ENCODE measurements at places on chromosomes 1 and 21.

DNA sequence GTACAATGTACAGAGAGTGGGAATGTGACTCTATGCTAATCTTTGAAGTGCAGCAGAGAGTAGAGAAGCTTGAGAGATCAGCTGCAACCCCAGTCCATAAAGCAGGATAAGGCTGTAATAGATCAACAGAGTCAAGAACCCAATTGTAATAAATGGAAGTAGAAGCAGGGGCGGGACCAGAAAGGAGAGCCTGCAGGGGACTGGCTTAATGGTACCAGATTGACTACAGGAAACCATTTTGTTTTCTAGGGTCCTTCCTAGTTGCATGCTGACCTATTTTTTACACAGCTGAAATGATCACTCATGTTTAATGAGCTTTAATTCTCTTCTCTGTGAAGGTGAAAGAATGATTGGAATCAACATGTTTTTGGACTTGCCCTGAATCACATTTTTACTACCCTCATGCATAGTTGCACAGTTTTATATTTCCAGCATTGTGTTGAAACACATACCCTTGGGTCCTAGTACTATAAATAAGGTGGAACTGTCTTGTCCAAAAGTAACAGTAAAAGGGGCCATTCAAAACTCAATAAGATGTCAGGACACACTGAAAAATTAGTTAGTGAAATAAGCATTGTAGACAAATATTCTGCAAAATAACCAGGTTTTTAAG, 69.8 kb downstream of the GPR88 start:
- no peak for DNase-seq

GRCh38 chr1:29269382-29269781, 33.1 kb downstream of the PTPRU start:
- DNase-seq: no peak

DNA sequence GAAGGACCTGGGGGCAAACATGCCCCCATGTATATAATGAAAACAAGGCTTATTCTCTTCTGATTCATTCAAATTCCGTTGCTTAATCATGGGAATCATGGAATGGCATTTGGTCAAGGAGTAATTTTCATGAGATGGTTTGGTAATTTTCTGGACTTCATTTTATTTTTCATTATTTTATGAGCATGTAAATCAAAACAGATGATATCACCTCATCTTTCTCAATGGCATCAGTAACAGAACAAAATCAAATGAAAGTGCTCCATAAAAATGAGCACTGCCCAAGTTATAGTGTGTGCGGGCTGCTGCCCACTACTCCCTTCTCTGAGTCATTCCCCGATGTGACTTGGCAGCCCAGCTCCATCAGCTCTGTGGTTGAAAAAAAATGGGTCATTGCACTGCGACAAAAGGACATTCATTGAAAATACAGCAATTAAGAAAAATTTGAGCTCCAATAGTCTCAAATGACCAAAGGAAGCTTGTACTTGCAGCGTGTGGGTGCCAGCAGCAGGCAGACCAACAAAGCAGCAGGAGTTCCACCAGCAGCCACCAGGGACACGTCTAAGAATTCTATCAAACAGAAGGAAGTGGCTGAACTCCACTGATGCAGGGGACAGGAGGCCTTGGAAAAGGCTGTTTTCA, 84.3 kb upstream of the VAV3 start:
- DNase-seq: no peak

DNA sequence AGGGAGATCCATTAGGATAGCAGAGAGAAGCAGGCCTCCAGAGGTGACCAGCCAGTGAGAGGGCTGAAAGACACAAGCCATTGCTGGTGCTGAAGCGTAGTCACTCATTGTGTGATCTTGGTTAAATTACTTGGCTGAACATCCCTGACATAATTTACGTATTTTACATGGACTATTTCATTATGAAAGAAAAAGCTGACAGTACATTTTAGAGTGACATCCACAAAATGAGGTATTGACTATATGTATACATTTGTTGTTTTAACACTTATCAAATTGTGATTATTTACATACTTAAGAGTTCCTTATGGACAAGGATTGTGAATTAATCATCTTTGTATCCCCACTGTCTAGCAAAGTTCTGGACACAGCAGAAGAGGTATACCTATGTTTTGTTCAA, 14.9 kb downstream of the DESI2 start:
- no peak for DNase-seq

DNA sequence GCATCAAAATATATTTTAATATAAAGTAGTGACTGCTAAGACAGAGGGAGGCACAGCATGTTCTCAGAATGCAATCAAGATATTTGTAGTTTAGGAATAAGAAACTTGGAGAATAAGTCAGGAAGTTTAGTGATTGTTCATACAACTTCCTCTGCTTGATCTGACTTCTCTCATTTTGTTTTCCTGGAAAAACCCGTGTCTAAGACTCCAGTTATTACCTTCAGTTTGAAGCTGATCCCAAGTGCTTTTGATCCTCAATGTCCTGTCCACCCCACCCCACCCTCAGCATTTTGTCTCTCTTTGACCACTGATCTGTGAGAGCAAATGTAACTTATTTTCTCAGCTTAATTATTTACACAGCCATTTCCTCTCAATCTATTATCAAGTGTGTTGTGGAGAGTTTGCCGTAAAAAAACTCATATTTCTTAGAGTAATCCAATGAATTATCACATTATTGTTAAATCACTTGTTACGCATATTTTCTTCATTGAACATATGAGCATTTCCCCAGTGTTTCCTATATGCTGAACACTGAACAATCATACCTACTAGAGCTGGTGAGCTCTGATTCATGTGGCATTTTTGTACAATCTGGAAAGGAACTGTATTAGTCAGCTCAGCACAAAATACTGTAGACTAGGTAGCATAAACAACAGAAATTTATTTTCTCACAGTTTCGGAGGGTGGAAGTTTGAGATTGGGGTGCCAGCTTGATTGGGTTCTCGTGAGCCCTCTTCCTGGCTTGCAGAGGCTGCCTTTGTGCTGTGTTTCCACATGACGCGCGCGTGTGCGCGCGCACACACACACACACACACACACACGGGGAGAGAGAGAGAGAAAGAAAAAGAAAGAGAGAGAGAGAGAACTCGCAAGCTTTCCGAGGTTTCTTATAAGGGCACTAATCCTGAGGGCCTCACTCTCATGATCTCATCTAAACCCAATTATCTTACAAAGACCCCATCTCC, 65.5 kb upstream of the DPYD start:
- DNase-seq: no peak

DNA sequence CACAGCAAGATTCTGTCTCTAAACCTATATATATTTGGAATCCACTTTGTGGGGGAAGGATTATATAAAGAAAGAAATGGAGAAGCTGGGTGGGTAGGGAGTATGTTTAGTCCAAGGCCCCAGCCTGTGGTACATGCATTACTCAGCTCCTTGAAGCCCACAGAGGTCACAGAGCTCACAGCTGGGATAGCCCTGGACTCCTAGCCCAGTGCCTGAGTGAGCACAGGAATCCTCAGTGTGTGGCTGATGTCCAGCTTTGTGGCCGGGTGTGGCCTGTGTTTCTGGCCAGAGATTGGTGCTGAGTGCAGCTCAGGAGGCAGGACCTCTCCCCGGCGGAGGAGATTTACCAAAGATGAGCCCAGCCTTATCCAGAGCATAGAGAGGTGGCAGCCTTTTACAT, 7.6 kb downstream of the CAPN9 start:
- DNase-seq: no peak

DNA sequence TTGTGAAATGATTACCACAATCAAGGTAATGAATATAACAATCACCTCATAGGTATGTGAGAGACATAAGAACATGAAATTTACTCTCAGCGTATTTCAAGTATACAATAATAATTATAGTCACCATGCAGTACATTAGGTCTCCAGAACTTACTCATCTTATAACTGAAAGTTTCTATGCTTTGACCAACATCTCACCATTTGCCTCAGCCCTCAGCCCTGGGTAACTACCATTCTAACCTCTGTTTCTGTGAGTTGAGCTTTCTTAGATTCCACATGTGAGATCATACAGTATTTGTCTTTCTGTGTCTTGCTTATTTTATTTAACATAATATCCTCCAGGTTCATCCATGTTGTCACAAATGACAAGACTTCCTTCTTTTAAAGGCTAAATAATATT, 57.3 kb downstream of the AGO3 start:
- peak; percentile 34 for DNase-seq

DNA sequence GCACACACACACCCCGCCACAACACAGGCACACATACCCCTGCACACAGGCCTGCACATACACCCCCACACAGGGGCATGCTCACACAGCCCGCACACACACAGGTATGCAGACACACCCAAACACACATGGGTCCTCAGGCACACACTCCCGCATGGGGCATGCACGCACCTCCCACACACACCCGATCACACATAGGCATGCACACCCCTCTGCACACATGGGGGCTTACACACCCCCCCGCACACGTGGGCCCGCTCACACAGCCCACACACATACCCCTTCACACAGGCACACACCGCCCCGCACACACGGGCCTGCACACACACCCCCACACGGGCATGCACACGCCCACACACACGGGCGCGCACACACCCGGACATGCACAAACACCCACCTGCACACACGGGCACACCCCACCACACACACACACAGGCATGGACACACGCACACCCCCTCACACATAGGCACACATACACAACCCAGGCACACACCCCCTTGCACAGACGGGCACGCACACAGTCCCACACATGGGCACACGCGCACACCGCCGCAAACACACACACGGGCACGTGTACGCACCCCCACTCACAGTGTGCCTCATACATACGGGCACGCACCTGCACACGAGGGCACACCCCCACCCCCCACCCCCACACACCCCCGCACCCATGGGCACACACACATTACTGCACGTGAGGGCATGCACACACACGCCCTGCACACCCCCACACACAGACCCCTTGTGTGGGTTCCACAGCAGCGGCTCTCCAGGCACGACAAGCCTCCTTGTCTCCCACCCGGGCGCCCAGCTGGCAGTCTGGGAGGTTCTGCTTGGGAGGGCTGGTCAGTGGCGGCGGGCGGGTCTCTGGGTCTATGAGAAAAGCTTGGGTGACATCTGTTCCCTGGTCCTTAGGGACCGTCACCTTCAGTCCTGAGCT, 8.3 kb downstream of the ATAD3B start:
- DNase-seq: no peak

DNA sequence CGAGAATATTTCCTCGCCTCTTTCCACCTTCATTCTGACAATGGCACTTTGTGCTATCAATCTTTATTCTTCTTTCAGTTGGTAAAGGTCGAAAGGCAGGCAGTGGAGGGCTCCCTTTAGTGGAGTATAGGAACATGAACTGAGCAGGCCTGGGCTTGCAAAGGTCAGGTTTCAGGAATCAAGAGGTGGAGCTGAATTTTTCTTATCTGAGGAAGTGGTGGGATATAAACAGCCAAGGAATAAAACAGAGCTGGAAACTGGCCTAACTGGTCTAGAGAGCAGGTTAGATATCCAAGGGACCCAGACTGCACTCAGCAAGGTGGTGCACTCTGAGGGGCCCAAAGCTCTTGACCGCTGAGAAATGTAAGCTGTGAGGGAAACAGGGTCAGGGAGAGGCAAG, 99.1 kb downstream of the PLA2G4A start:
- no peak for DNase-seq

GRCh38 chr1:24870551-24871195, 59.4 kb downstream of the RUNX3 start:
- DNase-seq: no peak

DNA sequence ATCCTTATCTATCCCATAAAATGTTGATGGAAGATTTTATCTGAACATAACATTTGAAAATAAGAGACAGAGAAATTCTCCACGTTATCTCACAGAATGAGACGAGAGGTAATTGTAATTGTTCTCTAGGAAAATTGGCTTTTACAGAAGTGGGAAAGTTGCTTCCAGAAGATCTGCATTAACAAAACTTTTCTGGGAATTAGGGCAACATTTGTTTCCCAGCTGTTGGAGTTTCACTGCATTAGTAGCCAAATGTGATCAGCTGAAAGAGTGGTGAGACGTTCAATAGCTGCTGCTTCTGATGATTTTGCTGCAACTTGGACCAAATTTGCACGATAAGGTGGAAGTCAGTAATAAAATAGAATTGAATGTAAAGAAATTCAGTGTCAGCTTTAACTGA, 7.6 kb downstream of the CHODL start:
- DNase-seq: no peak

- DNase-seq: no peak
These were observed 1.5 kb downstream of the SPATA6 start for GRCh38 chr1:48470481-48470855.

- DNase-seq: no peak
These were observed 103.1 kb downstream of the GALNT2 start for GRCh38 chr1:230170153-230170547.

DNA sequence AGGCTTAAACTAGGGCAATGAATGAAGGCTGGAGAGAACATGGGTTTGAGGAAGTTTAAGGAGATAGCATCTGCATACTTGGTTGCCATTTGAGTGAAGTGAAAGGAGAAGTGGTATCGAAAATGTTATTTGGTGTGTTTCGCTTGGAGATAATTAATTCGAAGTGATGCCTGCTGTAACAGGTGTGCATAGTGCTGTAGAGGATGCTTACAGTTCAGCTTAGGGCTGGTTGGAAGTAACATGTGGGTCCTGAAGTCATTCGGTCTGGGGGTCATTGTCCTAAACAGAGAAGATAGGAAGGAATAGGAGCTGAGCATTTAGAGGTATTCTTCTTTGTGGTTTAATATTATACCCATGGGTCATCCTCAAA, 301 bp upstream of the NUDT17 start:
- DNase-seq: no peak

- DNase-seq: no peak
These were observed 324.0 kb upstream of the GREM2 start for GRCh38 chr1:240935920-240936319.

DNA sequence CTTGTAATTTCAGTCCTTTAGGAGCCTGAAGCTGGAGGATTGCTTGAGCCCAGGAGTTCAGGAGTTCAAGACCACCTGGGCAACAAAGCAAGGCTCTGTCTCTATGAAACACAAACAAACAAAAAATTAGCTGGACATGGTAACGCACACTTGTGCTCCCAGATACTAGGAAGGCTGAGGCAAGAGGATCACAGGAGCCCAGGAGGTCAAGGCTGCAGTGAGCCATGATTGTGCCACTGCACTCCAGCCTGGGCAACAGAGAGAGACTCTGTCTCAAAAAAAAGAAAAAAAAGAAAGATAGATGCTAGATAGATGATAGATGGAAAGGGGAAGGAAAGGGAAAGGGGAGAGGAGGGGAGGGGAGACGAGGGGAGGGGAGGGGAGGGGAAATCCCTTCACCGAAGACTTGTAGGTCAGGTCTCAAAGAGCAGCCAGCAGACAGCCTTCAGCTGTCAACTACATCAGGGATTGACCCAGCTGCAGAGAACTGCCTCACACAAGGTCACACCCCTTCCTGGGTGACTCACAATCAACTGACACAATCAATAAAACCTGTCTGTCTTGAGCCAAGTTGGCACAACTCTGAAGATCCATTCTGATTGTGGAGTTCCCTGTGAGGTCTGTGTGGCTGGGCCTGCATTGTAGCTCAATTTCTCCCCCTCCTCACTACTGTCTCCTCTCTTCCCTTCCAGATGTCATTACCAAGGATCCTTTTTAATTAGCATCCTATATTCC, 200.6 kb downstream of the RGS7 start:
- peak; percentile 22 for DNase-seq
